Activated CD8-positive, alpha-beta memory T cell treated with anti-CD3 and anti-CD28 coated beads for 1 hour (primary cell): ENCODE measurements at places on chromosomes 6 and 20.

DNA sequence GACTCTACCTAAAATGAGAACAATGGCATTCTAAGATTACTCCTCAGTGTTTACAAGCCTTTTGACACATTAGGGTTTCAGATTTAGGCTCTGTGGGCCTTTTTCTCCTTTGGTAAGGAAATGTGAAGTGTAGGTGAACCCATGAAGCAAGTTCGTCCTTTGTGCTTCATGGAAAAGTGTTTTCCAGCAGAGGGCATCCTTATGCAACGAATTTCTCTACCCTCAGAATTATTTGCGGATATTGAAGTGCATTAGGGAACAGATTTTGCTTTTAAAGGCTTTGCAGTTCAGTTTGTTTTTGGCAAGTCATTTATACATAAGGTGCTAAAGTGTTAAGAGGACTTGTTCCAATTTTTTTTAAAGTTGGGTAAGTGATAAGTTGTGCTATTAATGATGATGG lies 55.7 kb upstream of the FERMT1 start:
- no peak for DNase-seq

DNA sequence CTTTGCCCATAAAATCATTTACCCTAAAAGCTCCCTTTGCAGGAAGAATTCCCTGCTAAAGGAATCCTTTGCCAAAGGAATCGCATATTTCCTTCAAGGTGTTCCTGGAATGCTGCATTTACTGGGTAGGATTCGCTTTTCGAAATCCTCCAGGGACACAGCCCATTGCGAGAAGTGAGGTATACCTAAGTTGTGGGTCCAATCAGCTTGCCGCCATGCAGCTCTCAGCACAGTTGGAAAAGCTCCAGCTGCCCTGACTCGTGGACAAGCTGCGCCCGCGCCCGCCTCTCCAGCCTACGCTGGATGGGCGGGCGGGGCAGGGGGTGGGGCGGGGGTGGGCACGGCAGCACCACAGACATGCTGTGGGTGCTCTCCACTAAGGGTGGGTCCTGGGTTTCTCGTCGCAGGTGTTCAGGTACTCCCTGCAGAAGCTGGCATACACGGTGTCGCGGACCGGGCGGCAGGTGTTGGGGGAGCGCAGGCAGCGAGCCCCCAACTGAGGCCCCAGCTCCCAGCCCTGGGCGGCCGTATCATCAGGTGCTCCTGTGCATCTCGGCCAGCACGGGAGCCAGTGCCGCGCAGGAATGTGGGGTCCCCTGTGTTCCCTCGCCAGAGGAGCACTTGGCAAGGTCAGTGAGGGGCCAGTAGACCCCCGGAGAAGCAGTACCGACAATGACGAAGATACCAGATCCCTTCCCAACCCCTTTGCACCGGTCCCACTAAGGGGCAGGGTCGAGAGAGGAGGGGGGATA lies 1.4 kb downstream of the NNAT start:
- DNase-seq: no peak

- no peak for DNase-seq
Measured at GRCh38 chr6:36135053-36135731, 4.9 kb downstream of the MAPK13 start.

DNA sequence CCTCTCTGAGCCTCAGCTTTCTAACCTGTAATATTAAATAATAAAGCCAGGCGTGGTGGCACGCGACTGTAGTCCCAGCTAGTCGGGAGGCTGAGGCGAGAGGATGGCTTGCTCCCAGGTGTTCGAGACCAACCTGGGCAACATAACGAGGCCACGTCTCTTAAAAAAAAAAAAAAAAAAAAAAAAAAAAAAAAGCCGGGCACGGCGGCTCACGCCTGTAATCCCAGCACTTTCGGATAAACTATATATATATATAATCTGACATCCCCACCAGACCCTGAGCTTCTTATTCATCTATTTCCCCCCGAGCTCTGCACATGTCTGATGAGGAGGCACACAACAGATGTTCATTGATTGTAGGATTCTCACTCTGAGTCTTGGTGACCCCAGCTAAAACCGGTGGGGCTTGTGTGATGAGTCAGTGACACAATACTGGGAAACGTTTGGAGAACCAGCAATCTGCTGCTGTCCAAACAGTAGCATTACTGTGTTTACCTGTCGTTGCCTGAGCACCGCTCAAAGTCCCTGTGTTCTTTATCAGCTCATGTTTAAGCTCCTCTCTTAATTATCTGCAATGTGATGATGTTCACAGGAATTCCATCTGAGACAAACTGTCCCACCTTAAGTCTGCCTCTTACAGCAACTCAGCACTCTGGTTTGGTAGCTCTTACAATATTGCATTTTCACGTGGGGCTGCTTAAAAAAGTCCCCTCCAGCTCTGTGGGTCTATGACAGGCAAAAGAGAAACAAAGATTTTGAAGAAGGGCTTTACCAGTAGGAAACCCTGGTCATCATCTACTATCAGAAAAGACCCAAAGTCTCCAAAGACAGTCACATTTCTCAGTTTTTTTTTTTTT lies 1.0 kb upstream of the SPATA2 start:
- DNase-seq: no peak

GRCh38 chr6:39452306-39453145 lies 130.0 kb upstream of the KCNK16 start:
- no peak for DNase-seq

GRCh38 chr20:64023361-64024140 lies 12.4 kb upstream of the C20orf204 start:
- no peak for DNase-seq

- DNase-seq: no peak
Measured at GRCh38 chr6:13696226-13696625, 15.4 kb downstream of the RANBP9 start.

DNA sequence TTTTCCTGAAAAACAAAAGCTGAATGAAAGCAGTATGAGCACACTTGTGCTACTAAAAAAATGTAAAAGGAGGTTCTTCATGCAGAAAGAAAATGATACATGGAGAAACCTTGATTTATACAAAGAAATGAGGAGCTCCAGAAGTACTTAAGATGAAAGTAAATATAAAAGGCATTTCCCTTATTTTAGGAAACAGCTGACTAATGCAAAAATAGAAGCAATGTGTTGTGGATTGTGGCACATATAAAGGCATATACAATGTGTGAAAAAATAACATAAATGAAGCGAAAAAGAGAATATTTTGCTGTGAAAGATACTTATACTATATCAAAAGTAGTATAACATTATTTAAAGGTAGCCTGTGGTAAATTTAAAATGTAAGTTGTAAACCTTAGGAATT lies 41.2 kb upstream of the PHIP start:
- no peak for DNase-seq

GRCh38 chr6:56040223-56040622 lies 164.8 kb upstream of the BMP5 start:
- no peak for DNase-seq

GRCh38 chr20:12827816-12828385 lies 180.9 kb upstream of the SPTLC3 start:
- no peak for DNase-seq

DNA sequence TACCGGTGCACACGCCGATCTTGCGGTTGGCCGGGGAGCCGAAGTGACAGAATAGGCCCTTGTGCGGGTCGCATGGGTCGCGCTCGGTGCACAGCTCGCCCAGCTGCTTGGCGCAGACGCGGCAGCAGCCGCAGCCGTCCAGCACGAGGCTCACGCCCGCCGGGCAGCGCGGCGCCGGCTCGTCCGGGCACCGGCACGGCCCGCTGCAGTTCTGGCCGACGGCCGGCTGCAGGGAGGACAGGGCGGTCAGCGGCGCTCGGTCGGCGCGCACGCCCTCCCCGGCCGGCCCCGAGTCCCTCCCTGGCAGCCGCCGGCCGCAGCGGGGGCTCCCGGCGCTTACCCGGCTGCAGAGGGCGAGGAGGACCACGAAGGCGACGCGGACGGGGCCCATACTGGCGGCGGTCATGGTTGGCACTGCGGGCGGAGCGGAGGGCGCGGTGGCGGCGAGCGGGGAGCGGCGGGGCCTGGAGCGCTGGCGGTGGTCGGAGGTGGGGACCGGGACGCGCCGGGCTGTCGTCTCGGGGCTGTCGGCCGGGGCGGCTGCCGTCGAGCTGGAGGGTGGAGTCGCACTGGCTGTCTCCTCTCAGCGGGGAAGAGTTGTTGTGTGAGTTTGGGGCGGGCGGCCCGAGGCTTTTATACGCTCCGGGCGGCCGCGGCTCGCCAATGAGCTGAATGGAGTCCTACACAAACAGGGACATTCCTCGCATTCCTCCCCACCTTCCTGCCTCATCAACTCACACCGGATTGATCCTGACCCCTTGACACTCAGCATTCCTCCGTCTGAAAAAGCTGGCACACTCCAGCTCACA lies at the start of gene CCN2:
TSS of gene CCN2 (minus strand) at position 606 of the 809 bp plus-strand sequence. CDS start at position 406, 200 bp downstream.
- DNase-seq: no peak

- no peak for DNase-seq
Measured at GRCh38 chr6:17798477-17799154, 91.9 kb upstream of the NUP153 start.

GRCh38 chr6:157063176-157063905 lies 260.0 kb downstream of the TMEM242 start:
- no peak for DNase-seq

DNA sequence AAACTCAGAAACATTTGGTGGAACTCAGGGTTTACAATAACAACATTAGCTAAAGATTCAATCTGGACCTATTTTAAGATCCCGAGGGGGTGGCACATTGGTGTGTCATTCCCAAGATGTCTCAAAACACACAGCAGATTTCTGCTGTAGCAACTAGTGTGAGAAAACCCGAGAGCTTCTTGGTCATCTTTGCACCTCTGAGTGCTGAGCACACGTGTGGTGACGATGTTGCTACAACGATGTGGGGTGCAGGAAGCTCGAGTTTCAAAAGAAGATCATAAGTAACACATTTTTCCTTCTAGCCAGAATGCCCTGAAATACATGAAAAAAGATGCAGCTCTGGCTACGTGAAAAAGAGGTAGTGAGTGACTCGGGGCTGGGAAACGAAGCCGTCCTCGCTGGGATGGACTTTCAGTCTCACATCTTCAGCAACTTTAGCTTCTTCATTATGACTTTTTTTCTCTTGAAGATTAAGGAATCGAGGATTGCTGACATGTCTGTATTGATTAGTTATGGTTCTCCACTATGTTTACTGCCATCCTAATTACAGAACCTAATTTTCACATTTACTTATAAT lies 1.5 kb downstream of the RAMACL start:
- no peak for DNase-seq

- no peak for DNase-seq
Measured at GRCh38 chr20:20888266-20888656, 175.8 kb upstream of the RALGAPA2 start.

DNA sequence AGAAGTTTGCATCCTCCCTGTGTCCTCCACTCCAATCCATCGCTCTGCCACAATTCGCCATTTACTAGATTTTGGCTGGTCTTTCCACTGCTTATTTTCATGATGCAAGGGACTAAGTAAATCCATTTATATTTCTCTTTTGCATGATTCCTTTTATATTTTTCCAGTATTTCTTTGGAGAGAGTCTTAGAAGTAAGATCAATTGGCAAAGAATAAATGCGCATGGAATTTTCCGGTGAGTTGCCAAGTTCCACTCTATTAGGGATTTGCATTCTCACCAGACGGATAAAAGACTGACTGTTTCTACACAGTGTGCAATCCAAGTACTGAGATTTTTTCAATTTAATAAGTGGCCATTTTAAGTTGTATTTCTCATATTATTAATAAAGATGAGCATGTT lies 91.7 kb upstream of the PHACTR3 start:
- no peak for DNase-seq

GRCh38 chr20:21134883-21135493 lies 9.1 kb downstream of the KIZ start:
- no peak for DNase-seq

GRCh38 chr6:11346516-11346915 lies 114.0 kb upstream of the NEDD9 start:
- no peak for DNase-seq

DNA sequence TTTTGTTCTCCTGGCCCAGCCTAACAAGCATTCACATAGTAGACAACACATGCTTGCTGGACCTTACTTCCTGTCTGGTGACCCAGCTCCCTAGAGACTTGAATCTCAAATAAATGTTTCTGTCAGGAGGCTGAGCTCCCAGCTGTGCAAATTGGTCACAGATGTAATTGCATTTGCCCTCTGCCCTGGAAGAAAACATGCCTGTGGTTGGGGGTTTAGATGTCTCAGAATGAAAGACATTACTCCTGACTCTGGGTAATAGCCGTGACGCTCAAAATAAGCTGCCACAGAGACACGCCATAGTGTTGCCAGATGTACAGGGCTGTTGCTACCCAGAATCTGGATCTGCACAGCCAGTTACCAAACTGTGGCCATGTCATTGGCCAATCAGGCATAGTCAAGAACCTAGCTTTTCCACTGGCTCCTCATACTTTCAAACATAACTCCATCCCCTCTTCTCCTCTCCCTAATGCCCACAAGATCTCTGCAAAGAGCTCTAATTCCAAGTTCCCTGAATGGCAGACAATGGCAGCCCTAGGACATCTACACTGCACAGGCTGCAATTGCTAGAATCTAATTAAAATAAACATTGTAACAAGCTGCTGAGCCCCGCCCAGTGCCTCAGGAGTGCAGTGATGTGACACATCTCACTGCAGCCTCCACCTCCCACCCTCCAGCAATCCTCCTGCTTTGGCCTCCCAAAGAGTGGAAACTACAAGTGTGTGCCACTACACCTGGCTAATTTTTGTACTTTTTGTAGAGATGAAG lies 32.8 kb upstream of the GMPR start:
- no peak for DNase-seq

- DNase-seq: no peak
Measured at GRCh38 chr6:28618898-28619555, 93.3 kb downstream of the GPX5 start.

- DNase-seq: no peak
Measured at GRCh38 chr6:99745651-99746050, 139.0 kb downstream of the PRDM13 start.

GRCh38 chr20:35690265-35690664 lies 8.9 kb downstream of the NFS1 start:
- no peak for DNase-seq

DNA sequence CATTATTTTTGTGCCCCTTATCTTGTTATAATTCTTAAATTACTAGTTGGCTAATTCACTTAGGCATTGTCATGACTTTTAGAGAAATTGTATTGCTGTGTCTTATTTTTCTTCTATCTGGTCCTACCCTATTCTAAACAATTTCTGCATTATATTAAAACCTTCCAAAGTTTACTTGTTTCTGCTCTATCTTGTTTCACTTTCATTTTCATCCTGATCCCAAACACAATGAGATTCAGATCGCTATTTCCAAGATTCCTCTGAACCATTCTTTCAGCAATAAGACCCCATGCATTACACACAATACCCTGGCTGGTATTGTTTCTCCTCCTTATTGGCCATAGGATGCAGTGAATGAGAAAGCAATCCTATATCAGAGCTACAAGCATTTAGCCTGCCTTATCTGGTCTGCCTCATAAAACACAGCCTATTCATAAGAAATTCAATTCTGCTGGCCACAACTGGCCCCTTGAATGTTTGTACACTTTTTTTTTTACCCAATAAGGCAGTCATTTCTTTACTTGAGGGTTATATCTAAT lies 69.9 kb upstream of the POU3F2 start:
- DNase-seq: no peak

- no peak for DNase-seq
Measured at GRCh38 chr6:112233847-112234246, 20.5 kb downstream of the LAMA4 start.
